ENCODE measurements at places on chromosomes 11 and 22.

- no peak for DNase-seq
These were observed 29.8 kb downstream of the VSIG10L2 start for GRCh38 chr11:125975634-125976033.

DNA sequence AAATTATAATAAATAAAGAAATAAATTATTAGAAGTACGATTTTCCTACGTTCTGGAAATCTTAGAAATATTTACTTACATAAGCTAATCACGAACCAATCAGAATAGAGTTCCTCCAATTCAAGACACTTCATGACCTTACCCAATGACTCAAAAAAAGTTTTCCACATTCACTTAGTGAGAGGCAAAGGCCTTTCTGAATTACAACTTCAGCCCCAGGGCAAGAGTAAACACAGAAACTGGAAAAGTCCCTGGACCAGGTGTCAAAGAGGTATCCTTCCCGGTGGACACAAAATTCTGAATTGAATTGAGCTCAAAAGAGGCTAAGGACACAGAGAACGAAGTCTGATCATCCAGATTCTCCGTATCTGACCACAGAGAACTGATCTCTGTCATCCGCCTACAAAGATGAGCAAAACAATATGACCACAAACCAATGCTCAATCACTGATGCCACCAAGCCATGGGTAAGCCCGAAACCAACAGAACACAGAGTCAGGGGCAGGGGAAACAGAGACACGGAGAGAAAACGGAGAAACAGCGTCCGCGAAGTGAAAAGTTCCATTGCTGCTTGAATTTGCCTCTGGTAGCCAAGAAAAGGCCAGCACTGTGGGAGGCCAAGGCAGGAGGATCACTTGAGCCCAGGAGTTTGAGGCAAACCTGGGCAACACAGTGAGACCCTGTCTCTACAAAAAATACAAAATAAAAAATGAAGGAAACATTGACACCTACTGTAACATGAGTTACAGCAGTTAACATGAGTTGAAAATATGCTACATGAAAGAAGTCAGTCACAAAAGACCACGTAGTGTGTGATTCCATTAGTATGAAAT, 6.8 kb downstream of the BID start:
- DNase-seq = no peak

- DNase-seq = no peak
These were observed 161.9 kb downstream of the INSC start for GRCh38 chr11:15276621-15277020.

DNA sequence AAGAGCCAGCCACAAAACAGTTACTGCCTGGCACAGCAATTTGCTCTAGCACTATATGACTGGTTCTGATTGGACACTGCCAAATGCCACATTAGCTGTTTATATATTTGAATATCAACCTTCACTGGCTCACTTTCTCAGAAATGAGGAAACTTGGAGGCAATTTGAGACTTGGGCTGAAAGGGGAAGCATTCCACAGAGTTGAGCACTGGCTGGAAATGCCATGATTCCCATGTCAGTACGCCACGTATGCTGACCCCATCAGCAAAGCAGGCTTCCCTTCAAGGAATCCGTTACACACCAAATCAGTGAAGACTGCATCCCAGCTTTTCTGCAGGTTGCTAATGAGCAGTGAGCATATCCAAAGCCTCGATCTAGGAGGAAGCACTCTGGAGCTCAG, 34.7 kb downstream of the GALNT18 start:
- no peak for DNase-seq

Measured in Right ventricle myocardium superior (tissue), 1 donor.